NCI-H1930 (cell line): ENCODE measurements at places on chromosomes 1 and 21.
A peak's percentile ranks its signal among the peaks of the same experiment; 100 is the strongest.

- no peak for DNase-seq
Observed at GRCh38 chr1:232369451-232370296, 260.3 kb downstream of the SIPA1L2 start.

DNA sequence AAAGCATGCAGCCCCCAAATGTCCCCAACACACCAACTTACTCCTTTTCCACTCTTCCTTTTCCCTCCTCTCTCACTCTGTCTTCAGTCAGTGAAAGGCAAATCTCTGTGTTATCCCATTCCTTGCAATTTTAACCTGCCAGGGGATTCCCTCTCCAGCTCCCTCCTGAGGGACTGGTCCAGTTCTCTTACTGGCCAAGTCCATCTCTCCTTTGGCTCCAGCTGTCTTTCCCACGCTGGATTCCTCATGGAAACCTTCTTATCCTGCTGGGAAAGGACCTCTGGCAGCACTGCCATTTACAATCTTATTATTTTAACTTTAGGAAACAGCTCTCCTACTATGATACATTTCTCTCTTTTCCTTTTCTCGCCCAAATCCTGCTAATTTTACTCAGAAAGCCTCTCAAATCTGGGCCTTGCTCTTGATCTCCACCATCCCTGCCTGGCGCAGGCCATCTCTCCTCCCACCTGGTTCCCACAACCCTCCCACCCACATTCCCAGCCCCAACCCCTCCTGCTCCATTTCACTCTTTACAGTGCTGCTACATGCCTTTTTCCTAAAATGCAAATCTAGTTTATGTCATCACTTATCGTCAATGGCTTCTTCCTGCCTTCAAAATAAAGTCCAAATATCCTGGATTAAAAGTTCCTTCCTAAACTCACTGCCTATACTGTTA, 72.7 kb upstream of the CNN3 start:
- DNase-seq, result no peak

GRCh38 chr1:10598389-10598702, 123.6 kb downstream of the PEX14 start:
- no peak for DNase-seq

- DNase-seq, result no peak
Observed at GRCh38 chr1:25658791-25659431, 42.3 kb downstream of the MAN1C1 start.

GRCh38 chr1:187872550-187872949, 1043.8 kb downstream of the PLA2G4A start:
- DNase-seq, result no peak

DNA sequence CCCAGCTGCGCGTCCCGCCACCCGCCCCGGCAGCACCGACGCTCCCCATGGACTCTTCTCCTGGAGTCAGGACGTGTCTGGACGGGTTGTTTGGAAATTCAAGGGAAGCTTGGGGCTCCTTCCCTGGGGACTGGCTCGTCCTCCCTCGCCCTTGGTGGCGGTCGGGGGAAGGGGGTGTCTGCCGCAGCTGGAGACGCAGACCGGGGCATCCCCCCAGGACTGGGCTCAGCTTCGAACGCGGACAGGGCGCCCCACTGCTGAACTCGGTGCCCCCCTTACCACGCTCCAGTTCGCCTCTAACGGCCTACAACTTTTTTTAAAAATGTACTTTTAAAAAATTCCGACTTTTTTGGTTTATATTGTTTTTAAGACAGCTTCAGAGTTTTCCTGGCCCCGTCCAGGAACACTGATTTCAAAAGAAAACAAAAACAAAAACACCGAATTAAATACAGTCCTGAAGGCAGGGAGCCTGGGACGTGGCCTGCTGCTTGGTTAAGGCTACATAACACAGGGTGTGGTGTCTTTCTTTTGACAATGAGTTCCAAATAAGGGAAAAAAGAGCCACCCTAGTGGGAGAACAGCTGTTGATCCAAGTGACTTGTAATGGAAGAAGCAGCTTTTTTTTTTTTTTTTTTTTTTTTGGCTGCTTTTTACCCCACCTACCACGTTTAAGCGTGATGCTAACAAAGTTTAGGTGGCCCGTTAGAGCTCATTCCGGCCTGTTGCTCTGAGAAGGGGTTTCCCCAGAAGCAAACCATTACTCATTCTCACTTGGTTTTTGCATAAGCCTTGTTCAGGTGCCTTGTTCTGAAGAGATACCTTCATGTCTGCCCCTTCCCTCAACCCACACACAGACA, 862 bp upstream of the DIPK1A start:
- DNase-seq, result no peak

DNA sequence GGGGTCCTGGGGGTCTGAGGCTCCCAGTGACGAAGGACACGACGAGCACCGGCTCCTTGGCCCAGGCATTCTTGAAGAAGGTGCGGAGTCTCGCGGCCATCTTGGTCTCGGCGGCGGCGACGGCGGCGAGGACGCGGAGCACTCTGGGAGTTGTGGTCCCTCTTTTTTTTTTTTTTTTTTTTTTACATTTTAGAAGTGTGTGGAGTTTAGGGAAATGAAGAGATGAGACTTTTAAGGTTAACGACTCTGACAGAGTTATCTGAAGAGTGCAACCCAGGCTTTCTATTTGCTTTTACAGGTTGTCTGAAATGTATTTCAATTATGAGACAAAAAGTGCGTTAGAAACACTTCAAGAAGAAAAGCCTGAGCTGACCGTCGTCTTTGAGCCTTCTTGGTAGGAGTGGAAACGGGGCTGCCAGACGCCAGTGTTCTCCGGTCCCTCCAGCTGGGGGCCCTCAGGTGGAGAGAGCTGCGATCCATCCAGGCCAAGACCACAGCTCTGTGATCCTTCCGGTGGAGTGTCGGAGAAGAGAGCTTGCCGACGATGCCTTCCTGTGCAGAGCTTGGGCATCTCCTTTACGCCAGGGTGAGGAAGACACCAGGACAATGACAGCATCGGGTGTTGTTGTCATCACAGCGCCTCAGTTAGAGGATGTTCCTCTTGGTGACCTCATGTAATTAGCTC, 9.7 kb downstream of the OR2B11 start:
- DNase-seq, result peak; percentile 49

DNA sequence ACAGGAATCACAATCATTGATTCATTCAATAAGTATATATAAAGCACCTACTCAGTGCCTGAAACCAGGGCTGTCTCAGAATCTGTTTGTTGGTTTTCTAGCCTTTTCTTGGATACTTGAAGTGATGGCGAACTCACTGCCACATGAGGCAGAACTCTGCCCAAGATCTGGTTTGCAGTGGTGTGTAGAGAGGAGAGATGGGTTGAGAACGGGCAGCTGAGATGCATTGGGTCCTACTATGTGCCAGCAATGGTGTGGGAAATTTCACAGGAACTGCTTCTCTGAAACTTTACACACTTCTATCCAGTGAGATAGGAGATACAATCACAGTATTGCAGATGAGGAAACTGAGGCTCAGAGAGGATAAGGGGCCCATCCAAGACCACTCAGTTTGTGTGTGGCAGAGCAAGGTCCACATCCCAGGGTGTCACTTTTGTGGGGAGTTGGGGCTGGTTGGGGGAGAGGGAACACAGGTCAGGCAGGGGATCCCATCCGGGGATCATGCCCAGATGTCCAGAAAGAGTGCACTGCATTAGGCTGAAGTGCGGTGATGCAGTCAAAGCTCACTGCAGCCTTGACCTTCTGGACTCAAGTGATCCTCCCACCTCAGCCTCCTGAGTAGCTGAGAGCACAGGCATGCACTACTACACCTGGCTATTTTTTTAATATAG, 83.7 kb upstream of the IFFO2 start:
- DNase-seq, result no peak

DNA sequence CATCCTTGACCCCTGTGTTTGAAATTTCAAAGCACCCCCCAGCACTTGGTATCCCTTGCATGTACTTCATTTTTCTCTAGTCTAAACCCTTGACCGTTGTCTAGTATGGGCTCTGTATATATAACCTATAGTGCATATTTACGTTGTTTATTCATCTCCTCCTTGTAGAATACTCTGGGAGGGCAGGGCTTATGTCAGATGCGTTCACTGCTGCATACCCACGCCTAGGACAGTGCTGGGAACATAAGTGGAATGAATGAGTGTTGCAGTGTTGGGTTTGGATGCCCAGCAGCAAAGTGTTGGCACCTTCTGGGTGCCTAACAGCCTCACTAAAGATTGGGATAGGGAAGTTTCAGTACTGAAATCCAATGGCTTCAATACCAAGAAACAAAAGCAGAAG, 17.6 kb upstream of the BLACAT1 start:
- no peak for DNase-seq
